AG09319 (cell line): ENCODE measurements at places on chromosomes 7 and 10.

DNA sequence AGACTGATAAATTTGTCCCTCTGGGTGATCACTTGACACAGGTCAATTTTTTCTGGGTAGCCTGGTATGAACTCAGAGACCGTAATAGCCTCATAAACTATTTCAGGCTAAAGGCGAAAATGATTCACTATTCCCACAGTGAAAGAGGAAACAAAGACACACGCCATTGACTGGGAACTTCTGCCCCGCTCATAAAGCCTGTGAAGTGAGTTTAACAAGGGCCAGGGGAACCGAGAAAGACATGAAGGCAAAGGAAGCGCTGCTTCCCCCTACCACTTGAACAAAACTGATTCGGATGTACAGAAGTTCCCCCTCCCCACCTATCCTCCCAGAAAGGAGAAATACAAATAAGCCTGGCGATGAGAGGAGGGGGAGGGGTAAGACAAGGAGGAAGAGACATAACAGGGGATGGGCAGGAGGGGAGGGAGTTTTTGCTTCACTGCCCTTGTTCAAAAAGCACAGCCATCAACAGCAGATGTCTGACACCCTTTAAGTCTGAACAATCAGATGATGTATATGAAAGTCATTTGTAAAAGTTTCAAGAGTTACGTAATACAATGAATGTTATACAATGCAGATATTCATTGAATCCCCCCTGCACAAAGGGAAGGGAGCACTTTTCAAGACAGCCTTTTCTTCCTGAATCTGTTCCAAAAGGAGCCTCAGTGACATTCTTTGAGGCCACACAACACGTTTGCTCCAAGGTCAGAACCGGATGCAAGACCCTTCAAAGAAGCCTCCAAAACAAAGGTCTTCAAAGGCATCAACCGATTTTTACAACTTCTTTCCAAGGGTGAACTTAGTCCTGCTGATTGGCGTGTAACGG, 734 bp downstream of the ABCB4 start:
- DNase-seq, result no peak

- no peak for DNase-seq
These were observed 39.2 kb upstream of the PSMG3 start for GRCh38 chr7:1609023-1609422.

GRCh38 chr7:113768387-113768786, 150.4 kb downstream of the PPP1R3A start:
- DNase-seq, result no peak

GRCh38 chr7:135710417-135711138, 17.4 kb downstream of the SLC13A4 start:
- no peak for DNase-seq

- no peak for DNase-seq
These were observed 133.5 kb downstream of the TSPAN12 start for GRCh38 chr7:120724448-120724847.

DNA sequence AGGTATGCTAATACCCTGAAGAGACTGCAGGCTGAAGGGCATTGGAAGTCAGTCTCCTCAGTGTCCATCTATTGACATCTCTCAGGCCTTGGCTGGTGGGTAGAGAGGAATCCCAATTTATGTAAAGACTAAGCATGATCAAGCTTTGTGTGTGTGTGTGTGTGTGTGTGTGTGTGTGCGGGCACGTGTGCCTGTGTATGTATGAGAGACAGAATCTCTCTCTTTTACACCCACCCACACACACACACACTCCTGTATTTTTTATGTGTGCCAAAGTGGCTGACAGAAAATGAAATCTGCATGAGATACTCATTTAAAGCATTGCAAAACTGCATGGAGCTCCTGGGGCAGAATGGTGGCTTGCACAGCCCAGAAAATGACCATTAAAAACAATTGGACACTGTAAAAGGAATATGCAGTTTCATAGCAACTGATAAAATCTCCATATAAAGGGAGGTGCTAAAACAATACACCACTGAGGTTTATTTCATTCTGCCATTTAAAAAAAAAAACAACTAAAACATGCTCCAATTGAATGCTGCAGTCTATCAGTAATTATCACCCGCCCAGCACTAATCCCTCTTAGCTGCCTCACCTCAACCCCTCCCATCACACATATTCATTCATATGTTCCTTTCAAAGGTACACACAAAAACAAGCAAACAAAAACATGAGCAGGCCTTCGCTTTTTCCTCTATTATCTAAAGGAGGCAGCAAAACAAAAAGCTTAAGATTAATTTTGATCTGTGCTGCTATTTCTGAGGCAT, 385.0 kb downstream of the KCNMA1 start:
- no peak for DNase-seq

- DNase-seq, result no peak
These were observed 71.1 kb downstream of the LYZL2 start for GRCh38 chr10:30558411-30558810.

GRCh38 chr7:145106001-145106400, 270.1 kb upstream of the TPK1 start:
- DNase-seq, result no peak

DNA sequence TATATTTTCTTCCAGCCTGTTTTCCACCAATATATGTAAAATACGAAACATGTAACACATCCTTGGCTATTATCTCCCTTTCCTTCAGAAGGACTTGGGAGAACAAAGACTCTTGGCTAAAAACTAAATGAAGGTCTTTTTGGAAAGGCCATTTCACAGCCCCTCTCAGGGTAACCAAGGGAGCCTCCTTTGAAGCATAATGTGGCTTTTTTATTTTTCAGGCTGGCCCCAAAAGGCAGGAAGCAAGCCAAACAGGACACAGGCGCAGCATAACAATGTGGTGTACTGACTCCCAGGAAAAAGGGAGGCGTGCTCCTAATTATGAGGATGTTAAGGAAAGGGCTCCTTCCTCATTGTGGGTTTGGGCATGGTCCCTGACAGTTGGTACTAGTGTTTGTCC, 30.3 kb upstream of the CCSER2 start:
- no peak for DNase-seq

- no peak for DNase-seq
These were observed 33.9 kb upstream of the TSPAN13 start for GRCh38 chr7:16719699-16720098.

DNA sequence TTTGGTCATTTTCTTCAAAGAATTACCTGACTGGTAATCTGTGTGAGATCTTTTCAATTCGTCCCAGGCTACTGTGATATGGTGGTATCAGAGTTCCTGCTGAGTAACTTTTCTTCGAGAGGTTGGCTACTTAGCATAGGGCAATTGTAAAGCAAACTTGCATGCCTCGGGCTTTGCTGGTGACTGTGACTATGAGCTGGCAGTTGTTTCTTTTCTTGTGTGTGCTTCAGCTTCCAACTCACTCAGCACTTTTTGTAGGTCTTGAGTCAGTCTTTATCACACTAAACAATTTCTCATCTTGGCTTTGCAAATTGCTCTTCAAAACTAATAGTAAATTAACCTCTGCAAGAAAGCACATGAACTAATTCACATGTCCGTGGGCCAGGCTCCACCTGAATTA, 44.3 kb downstream of the PRR15 start:
- DNase-seq, result no peak

DNA sequence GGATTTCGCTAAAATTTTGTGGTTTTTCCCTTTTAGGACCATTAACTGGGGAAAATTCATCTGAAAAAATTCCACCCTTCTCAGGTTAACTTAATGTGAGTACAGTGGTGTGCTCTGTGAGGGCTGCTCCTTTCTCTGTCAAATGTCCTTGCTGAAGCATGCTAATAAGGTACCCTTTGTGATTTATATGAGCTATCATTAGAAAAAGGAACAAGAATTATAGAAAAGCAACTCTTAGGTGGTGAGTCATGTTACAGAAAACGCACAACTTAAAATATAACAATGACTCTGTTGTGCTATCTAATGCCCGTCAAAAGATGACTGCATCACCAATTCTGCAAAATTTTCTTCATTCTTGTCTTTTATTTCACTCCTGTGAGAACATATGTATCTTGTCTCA, 162.0 kb upstream of the MAGI2 start:
- no peak for DNase-seq

- DNase-seq, result no peak
These were observed 77.5 kb downstream of the CDK6 start for GRCh38 chr7:92758796-92759431.

- no peak for DNase-seq
These were observed 56.0 kb downstream of the CSGALNACT2 start for GRCh38 chr10:43194266-43194665.

- DNase-seq, result no peak
These were observed 12.3 kb upstream of the IFT22 start for GRCh38 chr7:101333912-101334311.

- DNase-seq, result no peak
These were observed 44.9 kb downstream of the BAMBI start for GRCh38 chr10:28722065-28722803.

DNA sequence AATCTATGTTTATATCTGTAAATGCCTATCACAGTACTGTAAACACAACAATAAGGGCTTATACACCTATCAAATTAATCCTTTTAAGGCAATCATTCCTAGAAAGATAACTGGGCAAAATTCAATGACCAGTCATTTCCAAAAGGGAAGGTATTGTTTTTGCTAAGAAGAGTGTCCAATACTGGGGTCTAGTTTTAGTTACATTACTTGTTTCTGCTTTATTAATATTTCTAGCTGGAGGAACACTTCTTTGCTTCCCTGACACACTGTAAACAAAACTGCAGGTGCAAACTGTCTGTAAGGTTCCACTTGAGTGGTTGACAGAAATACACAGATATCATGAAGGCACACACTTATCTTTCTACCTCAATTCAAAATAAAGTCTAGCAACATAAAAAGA, 84.2 kb upstream of the FAM133B start:
- no peak for DNase-seq

DNA sequence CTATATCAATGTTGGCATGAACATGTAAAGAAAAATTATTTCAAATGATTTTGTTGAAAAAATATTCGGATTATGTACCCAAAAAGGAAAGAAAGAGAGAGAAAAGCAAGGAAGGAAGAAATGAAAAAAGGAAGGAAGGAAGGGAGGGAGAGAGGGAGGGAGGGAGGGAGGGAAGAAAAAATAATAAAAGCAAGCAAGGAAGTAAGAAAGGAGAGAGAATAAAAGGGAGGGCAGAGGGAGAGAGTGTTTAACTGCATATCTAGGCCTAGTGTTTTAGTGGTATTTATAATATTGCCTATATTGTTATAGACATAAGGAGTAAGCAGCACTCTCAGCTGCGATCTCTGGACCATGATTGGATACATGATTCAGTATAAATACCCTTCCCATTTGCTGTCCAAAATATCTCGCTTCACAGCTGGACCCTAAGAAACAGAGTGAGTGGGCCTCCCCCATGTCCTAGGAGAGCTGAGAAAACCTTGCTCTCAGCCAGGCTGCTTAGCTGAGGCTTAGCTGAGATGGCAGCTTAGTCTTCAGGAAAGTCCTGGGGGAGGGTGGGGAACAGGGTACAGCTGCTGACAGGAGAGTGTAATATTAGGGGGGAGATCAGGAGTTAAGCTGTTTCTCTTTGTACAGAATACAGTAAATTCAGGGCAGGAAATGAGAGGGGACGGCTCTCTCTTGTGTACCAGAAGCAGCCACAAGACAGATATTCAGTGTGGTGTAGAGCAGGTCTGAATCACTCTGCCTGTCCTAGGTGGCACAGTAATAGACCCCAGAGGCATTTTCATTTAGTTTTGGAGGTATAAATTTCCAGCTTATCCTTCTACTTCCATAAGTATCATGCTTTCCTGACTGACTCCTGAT, 66.8 kb upstream of the TARP start:
- DNase-seq, result no peak

GRCh38 chr7:69256634-69257081, 341.6 kb upstream of the AUTS2 start:
- no peak for DNase-seq

GRCh38 chr7:113331155-113331898, 213.0 kb upstream of the SMIM30 start:
- no peak for DNase-seq

DNA sequence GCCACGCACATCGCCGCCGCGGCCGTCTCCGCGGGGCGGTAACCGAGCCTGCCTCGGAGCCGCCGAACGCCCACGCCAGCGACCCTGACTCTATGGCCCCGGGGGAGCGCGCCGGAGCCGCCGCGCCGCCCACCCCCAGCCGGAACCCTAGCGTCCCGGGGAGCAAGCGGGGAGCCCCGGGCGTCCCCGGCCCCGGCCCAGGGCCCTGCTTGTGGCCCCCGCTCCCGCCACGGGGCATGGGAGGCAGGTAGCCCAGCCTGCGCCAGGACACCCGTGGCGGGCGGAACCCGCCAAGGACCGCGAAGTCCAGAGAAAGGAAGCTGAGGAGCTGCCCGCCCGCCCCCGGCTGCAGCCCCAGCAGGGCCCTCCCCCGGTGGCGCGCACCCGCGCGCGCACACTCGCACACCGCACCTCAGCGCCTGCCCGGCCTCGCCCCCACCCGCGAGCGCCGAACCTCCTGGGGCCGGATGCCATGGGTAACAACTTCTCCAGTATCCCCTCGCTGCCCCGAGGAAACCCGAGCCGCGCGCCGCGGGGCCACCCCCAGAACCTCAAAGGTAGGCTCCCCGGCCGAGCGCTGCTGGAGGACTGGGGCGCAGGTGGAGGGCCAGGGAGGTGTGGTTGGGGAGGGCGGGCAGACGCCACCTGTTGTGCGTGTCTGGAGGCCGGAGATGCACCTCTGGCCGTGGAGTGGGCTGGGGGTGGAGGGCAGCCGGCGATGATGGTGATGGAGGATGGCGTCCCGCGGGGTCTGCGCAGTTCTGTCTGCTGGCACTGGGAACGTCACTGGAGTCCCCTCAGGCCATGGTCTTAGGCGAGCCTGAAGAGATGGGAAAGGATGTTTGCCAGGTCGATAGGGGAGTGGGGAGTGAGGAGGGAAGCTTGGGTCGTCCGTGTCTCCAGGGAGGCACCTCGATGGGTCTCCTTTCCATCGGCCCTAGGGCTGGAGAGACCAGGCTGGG, 692 bp downstream of the NEURL1 start:
- no peak for DNase-seq

GRCh38 chr10:54800741-54801421, at the start of gene PCDH15:
Gene PCDH15 (minus strand): TSS chr10:54801231. CDS start chr10:54664262, 136,969 bp downstream.
- DNase-seq, result no peak

DNA sequence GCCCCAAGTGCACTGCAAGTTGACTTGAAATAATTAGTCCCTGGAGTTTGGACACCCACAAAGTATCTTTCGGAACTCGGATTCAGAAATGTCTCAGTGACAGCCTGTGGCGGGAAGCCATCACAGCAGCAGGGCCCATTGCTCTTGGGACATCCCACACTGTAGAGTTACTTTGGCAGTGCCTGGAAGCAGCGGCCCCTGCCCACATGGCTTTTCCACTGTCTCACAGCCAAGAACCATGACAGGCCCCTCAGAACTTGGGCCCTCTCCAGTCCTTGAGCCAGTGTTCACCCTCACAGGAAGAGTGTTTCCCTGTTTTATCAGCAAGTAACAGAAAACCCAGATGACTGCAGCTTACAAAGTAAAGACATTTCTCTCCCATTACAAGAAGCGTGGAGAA, 477.0 kb upstream of the GALNT17 start:
- DNase-seq, result no peak

- no peak for DNase-seq
These were observed 3.1 kb downstream of the PCOLCE start for GRCh38 chr7:100604976-100605911.

DNA sequence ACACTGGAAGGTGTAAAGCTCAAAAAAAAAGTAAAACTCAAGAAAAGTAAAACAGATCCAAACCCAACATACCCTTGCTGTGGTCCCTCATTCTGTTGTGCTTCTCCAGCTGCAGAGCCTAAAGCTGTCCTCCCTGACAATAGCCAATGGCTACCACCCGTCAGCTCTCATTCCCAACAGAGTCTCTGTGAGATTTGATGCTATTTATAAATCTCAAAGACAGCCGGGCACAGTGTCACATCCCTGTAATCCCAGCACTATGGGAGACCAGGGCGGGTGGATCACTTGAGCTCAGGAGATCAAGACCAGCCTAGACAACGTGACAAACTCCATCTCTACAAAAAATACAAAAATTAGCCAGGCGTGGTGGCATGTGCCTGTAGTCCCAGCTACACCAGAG, 116.0 kb downstream of the KMT2E start:
- DNase-seq, result no peak
